Stimulated activated CD4-positive, alpha-beta T cell treated with anti-CD3 and anti-CD28 coated beads, Interleukin-15, amount 100 ng/mL, for 1 hour (primary cell): ENCODE measurements at places on chromosomes 2 and 18.

DNA sequence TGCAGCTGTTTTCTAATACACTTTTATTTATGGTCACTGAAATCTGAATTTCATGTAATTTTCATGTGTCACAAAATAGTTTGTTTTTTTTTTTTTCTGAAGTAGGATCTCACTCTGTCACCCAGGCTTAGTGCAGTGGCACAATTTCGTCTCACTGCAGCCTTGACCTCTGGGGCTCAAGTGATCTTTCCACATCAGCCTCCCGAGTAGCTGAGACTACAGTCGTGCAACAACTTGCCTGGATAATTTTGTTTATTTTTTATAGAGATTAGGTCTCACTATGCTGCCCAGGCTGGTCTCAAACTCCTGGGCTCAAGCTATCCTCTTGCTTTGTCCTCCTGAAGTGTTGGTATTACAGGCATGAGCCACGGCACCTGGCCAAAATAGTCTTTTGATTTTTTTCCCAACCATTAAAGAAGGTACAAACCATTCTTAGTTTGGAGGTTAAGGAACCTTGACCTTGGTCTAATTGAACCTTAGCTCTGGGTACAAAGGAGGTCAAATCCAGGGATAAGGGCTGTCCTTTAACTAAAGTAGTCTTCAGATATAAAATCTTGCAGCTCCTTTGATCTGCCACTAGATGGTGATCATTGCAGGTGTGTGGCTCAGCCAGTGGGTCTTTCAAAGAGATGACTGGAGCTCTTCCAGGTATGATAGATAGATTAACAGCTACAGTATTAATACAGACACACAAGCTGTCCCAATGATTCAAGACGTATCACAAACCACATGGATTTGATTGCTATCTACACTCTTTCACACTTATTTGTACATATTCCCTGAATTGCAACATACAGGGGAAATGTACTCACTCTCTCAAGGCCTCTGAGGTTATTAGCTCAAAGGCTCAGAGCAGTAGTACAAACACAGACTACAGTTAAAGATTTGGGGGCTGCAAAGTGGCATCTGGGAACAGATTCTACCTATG is 4.7 kb upstream of the KRCC1 start:
- DNase-seq: no peak

DNA sequence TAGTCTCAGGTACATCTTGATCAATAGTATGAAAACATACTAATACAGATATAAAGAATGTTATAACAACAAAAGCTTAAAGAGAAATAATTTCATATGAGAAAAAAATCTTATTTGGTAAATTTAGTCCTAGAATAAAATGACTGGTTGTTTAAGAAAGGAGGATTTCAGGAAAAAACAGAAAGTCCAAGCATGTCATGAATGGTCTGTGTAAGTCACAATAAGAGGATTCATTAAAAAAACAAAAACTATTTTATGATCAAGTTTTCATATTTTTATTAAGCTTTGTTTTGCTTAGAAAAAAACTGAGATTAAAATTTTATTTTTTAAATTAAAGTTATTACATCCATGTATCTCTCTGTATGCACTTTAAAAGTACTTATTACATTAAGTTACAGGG is 353.9 kb upstream of the SPHKAP start:
- no peak for DNase-seq

DNA sequence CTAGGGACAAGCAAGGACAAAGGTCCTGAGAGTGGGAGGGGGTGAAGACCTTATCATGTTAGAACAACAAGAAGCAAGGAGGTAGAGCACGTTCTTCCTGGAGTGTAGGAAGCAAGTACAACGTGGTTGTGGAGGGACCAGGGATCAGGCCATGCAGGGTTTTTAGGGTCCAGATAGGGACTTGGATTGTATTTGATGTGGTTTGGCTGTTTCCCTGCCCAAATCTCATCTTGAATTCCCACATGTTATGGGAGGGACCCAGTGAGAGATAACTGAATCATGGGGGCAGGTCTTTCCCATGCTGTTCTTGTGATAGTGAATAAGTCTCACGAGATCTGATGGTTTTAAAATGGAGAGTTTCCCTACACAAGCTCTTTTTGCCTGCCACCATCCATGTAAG is 53.2 kb downstream of the ICA1L start:
- DNase-seq: no peak

DNA sequence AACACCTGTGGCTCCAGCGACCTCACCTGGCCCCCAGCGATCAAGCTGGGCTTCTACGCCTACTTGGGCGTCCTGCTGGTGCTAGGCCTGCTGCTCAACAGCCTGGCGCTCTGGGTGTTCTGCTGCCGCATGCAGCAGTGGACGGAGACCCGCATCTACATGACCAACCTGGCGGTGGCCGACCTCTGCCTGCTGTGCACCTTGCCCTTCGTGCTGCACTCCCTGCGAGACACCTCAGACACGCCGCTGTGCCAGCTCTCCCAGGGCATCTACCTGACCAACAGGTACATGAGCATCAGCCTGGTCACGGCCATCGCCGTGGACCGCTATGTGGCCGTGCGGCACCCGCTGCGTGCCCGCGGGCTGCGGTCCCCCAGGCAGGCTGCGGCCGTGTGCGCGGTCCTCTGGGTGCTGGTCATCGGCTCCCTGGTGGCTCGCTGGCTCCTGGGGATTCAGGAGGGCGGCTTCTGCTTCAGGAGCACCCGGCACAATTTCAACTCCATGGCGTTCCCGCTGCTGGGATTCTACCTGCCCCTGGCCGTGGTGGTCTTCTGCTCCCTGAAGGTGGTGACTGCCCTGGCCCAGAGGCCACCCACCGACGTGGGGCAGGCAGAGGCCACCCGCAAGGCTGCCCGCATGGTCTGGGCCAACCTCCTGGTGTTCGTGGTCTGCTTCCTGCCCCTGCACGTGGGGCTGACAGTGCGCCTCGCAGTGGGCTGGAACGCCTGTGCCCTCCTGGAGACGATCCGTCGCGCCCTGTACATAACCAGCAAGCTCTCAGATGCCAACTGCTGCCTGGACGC is 4.9 kb downstream of the GPR35 start:
- no peak for DNase-seq

DNA sequence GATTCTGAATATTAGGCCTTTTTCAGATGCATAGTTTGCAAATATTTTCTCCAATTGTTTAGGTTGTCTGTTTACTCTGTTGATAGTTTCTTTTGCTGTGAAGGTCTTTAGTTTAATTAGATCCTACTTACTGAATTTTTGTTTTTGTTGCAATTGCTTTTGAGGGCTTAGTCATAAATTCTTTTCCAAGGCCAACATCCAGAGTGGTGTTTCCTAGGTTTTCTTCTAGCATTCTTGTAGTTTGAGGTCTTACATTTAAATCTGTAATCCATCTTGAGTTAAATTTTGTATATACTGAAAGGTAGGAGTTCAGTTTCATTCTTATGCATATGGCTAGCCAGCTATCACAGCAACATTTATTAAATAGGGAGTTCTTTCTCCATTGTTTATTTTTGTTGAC is 404.8 kb downstream of the LNPK start:
- no peak for DNase-seq

DNA sequence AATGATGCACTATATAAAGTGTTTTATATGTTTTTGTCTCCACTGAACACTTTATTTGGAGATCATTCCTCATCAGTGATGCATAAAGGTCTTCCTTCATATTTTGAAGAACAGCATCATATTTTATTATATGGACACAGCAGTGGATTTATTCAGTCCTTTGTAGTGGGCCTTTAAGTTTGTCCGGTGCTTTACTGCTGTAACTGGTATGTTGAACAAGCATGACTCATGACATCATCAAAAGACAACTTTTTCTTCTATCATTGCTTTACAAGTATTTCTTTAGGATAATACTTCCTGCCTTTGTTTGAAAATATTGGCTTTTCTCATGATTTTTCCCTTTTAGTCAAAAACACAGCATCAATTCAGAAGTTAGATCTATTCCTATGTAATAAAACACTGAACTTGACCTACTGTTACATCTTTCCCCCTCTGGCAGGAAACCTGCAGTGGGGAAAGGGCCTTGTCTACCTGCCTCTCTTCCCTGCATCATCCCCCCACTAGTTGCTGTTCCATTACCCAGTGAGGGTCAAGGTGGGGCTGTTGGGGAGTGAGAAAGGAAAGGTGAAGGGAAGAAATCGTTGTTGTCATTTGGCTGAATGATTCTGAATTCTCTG is 241.2 kb downstream of the CYP26B1 start:
- DNase-seq: no peak

DNA sequence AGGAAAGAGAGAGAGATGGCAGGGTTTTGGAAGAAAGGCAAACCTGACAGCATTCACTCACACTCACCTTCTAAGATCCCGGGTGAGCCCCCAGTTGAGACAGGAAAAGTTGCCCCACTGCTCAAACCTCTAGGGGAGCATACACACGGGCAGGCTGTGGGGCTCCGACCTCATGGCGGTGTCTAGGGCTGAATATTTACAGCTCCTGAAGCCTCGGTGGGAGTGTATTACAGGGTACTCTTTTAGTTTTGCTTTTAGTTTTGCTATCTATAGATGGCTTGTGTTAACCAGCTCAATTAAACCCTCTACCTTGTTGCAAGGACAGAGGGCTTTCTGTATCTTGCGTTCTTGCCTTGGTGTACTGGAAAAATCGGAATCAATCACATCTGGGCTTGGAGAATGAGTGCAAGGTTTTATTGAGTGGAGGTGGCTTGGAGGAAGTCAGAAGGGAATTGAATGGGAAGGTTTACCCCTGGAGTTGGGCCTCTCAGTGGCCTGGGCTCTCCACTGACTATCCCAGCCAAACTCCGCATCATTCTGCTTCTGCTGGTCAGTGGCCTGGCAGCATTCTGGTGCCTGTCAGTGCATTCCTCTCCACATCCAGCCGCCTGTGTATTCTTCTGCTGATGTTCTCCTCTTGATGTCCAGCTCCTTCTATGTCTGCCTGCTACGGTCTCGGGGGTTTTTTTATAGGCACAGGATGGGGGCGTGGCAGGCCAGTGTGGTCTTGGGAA is 10.1 kb upstream of the IFIH1 start:
- DNase-seq: no peak

DNA sequence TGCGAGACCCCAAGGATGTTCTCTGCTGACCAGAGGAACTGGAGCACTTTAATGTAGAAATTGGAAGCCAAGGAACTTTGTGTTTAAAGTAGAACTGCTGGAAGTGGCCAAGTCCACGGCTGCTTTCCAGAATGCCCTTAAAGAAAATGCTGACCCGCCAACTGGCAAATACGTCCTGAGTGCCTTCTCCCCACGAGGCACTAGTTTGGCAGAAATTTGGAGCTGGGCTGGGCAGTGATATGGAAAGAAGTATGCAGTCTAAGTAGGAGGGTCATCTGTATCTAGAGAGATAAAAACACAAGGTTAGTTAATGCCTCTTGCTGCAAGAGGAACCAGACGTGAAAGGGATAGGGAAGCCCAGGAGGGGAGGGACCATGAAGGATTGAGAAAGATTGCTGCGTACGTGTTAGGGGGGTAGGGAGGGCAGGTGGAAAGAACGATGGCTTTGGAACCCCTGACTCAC is 59.3 kb upstream of the RFX8 start:
- no peak for DNase-seq

DNA sequence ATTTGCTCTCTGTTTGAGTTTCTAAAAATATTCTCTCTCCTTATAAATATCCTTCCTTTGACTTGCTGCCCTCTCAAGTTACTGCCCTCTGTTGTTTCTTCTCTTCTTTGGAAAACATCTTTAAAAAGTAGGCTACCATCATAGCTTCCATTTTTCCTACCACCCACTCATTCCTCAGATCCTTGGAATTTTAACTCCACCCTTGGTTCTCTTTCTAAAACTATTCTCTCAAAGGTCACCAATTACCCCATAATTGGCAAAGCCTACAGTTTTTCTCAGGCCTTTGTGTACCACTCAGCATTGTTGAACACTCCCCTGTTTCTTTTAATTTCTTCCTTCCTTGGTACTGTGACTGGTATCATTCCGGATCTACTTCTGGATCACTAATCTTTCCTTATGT is 43.0 kb upstream of the ITGAV start:
- DNase-seq: no peak

DNA sequence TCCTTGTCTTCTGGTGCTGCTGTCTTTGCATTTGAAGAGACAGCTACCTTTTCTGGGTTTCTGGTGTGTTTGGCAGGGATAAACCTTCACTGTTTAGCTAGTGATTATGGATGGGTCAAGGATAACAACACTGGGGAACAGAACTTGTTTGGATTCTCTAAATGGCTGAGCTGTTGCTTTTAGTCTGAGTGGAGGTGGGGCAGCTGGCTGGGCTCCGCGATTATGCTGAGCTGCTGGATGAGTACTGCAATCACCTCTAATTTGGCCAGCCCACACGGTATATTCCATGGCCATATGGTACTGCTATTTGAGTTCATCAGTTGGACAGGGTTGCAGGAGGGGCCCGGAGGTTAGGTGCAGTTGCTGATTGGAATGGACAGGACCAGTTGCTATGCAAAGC is 361.6 kb upstream of the TFPI start:
- DNase-seq: no peak

- no peak for DNase-seq
Observed at GRCh38 chr2:85414761-85415553, 3.6 kb upstream of the SH2D6 start.

- DNase-seq: no peak
Observed at GRCh38 chr2:234478121-234478858, 18.6 kb downstream of the ARL4C start.

DNA sequence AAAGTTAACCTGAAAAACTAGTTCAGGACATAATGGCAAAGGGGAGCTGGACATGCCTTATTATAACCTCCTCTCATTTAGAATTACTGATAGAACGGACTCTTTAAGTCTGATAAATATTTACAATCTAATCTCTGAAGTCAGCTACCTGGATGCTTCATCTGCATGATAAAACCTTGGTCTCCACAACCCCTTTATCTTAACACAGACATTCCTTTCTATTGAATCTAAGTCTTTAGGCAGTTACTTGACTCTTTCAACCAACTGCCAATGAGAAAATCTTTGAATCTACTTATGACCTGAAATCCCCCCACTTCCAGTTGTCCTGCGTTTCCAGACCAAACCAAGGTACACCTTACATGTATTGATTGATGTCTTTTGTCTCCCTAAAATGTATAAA is 191.2 kb upstream of the LRRTM4 start:
- DNase-seq: no peak

DNA sequence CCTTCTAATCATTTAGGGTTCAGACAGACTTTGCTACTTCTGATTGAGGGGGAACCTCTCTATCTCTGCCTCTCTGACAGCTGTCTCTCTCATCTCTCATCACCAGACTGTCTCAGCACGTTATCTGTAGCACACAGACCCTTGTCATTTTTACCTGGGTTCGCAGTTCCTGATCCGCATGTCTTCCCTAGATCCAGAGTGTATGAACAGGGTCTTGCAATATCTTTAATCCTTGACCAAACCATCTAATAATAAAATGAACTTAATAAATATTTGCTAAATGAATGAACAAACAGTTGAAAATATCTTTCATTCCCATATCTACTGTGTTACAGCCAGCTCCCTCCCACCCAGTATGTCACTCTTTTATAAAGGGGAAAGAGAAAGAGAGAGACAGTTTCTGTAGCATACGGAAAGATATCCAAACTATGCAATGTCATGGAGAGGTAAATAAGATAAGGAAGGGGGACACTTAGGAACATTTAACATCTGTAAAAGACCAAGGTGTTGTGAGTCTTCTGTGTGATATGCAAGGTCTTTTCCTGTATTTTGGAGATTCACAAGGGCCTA is 507.6 kb downstream of the SUCLG1 start:
- no peak for DNase-seq

- no peak for DNase-seq
Observed at GRCh38 chr2:215745331-215745730, 268.0 kb downstream of the MREG start.
